Activated CD4-positive, alpha-beta T cell treated with anti-CD3 and anti-CD28 coated beads, Interleukin-2, Interleukin-6, amounts not matched to agents 100 ng/mL and 50 ng/mL, durations not matched to agents 16 hours and 8 hours (primary cell): ENCODE measurements at places on chromosomes 5 and 9.

GRCh38 chr5:167639273-167639672 lies 652.2 kb upstream of the WWC1 start:
- no peak for DNase-seq

GRCh38 chr9:8760000-8760767 lies 960.6 kb upstream of the DMAC1 start:
- no peak for DNase-seq

GRCh38 chr9:126783949-126784348 lies 20.9 kb upstream of the ZBTB43 start:
- no peak for DNase-seq

DNA sequence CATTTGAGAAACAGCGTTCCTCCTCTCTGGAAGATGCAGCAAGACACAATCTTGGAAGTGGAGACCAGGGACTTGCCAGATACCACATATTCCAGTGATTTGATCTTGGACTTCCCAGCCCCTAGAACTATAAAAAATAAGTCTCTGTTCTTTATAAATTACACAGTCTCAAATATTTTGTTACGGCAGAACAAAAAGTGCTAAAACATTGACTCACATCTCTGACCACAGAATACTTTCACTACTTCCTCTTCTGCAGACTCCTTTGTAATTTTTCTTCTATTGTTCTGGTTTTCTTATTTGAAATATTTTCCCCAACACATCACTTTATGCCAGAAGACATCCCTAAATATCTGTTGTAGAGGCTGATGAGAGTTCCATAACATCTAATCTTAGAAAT lies 706.1 kb upstream of the CDH18 start:
- no peak for DNase-seq

DNA sequence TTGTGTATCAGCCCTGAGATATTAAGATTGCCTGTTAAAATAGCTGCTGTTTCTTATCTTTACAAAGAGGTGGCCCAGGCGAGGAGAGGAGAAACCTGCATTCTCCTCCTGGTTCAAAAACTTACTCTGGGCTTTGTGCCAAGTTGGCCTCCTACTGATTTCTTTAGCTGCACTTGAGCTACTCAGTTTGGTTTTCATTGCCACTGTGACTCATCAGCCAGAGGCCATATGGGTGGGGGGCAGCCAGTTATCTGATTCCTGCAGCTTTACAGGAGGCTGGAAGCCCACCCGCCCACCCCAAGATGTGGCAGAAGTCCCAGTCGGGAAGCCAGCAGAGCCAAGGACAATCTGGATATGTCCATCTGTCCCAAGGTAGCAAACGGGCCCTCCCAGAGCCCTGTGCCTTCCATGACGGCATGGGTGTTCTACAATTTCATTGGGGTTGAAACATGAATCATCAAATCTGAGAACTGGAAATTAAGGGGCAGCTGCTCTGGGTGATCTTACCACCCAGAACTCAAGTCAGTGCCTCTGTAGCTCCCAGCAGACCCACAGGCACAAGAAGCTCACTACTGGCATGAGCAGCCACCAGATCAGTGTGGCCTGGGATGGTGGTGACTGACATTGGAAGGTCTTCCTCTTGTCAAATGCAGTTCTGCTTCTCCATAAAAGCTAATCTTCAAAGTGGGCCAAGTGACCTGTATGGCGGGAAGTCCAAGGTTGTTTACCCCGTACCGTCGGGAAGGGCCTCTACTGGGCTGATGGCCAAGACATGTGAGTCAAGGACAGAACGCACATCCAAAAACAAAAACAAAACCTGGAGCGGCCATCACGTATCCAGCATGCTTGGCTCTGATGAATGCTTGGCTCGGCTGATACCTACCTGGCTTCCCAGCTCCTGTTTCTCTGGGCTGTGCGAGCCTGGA lies 15.6 kb downstream of the FCN2 start:
- DNase-seq: no peak

DNA sequence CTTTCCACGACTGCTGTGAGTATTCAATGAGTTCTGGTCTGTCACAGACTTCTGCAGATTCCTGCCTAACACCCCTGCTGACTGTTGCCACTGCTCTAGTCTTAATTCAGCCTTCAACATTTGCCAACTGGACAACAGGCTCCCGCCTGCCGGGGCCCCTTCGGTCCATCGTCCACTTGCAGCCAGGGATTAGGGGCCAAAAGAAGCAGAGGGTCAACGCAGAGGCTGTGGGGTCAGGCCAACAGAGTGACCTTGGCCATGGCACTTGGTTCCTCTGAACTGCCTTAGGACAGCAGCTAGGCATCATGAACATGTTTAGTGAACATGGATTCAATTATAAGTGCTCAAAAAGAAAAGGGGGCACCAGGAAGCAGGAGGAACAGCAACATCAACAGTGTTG lies 28.7 kb downstream of the MORN5 start:
- DNase-seq: no peak

DNA sequence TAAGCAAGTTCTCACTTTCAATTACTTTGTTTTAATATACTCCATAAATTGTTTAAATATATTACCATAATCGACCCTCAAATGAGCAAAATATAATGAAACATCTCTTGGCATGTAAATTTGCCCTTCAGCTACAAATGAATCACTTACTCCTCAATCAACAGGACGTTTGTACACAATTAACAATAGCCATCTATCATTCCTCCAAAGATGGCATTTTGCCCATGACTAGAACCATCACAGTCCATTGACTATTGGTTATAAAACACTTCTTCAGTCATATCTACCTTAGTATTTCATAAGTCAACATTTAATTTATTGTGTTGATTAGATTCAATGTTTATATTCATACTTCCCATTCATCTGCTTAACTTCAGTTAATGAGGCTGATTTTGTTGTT lies 127.2 kb downstream of the CTNND2 start:
- DNase-seq: no peak

DNA sequence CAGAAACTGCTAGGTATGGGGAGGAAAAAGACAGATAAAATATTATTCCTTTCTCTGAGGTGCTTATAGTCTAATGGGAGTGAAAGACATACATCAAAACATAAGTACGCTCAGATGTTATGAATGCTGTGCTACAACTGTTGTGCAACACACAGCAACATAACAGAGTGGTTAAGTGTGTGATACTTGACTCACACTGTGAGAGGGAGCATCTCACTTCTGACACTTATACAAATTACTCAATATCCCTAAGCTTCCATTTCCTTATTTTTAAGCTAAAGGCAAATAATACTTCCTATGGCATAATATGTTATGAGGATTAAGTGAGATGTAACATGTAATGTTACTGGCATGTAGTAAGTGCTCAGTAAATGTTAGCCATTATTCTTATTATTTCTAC lies 110.6 kb upstream of the FER start:
- no peak for DNase-seq

- DNase-seq: no peak
Measured at GRCh38 chr9:89750117-89750791, 145.4 kb downstream of the GADD45G start.

DNA sequence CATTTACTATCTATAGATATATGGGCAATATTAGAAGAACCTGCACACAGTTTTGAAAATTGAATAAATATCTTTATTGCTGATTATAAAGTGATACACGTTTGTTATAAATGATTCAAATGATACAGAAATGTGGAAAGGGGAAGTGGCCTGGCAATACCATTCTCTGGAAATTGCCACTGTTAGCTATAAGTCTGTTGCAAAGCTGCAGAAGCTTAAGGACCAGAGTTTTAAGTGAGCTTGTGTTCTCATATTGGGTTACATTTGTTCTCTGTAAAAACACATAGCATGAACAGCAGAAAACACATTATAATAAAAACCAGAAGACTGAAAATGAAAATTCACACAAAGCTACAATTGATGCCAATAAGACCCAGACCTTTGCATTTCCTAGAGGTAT lies 59.6 kb downstream of the RASGRF2 start:
- DNase-seq: no peak

DNA sequence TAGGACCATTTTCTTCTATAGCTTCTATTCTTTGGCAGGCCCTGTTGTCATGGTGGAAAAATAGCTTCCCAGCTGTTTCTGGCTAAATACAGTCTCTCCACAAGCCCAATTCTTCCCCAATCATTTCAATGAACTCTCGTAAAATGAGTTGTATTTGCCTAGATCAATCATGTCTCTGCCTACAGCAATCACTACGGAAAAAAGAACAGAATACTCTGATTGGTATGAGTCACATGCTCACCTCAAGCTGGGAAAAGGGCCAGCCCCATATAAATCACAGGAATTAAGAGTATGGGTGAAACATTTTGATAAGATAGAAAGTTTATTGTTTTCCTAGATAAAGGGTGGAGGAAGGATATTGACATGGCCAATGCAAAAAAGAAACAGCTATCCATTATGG lies 711.4 kb downstream of the EFNA5 start:
- no peak for DNase-seq

DNA sequence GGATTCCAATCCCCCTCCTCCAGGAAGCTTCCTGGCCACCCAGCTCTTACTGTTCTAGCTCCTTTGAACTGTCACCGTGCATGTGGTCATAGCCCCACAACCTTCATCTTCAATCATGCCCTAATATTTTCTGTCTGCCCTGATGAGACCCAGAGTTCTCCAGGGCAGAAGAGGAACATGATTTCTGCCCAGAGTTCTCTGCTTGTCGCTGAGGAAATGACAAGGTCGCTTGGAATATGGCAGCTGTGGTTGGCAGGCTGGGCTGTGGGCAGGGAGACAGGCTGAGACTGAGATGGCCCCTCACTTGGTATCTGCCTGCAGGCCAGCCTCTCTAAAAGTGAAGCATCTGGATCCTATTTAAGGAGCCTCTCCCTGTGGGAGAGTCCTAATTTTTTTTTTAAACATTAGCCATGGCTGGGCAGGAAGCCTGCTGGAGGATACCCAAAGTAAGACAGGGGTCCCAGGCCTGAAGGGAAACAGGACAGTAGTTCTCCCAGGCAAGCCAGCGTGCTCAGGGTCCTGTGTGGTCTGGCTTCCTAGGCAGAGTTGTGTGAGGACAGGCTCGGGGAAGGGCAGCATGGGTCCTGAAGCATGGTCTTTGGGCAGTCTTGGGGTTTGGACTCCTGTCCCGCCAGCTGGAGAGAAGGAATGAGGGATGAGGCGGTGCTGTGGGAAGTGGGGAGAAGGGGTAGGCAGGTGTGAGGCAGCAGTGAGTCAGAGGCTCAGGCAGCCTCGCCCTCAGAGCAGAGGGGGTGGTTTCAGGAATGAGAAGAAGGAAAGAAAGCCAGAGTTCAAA lies 242.1 kb downstream of the FSTL4 start:
- DNase-seq: no peak

- DNase-seq: peak; percentile 76
Measured at GRCh38 chr5:6827526-6828219, 114.4 kb downstream of the TENT4A start.

DNA sequence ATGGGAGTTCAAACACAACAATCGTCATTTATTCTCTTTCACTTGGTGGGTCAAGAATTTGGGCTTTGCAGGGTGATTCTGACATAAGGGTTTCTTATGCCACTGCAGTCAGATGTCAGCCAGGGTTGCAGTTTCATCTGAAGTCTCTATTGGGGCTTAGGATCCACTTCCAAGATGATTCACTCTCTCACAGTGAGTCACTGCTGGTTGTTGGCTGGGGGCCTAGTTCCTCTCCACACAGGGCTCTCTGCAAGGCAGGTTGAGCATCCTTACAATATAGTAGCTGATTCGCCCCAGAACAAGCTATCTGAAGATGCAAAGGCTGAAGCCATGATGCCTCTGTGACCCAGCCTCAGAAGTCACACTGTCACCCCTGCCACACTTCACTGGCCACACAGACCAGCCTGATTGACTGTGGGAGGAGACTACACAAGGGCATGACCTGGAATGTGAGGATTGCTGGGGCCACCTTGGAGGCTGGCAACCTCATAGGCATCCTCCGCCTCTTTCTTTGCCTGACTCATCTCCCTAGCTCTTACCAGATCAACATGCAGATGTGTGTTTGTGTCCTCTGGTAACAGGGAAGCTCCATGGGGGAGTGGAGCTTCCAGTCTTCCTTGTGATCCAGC lies 4.5 kb upstream of the CARD19 start:
- DNase-seq: peak; percentile 90

- DNase-seq: no peak
Measured at GRCh38 chr5:76271836-76272235, 131.2 kb upstream of the IQGAP2 start.

GRCh38 chr5:129496421-129496820 lies 36.3 kb downstream of the ADAMTS19 start:
- no peak for DNase-seq

GRCh38 chr5:88690409-88691229 lies 192.4 kb downstream of the MEF2C start:
- peak; percentile 78 for DNase-seq

DNA sequence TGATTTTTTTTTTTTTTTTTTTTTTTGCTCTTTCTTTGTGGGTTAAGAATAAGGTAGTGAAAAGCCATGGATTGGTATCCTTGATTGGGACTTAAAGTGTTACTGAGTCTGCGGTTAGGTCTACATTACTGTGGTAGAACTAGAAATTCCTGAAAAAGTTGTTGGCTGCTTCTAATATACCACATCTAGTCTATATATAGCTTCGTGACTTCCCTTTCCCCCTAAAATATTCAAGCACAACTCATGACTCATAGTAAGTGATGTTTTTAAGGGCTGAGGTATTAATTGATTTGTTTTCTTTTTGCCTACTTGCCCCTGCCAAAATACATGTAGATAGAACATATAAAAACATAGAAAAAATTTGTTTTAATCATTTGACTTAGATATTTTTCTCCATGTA lies 247.6 kb downstream of the TMEM232 start:
- DNase-seq: no peak

GRCh38 chr9:8864545-8864896 lies 1064.9 kb upstream of the DMAC1 start:
- DNase-seq: no peak

DNA sequence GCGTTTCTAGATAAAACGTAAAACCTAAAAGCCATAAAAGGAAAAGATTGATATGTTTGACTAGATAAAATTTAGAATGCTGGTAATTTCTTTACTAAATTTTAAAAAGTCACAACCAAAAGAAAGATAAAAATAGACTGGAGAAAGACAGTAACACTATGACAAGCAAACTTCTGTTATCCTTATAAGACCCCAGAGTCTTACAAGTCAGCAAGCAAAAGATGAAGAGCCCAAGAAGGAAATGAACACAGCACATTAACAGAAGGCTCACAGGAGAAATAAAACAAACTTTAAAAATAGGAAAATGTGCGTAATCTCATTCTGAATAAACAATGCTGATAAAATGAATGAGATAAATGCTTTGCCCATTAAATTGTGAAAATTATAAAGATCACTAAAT lies 29.7 kb downstream of the IL7R start:
- DNase-seq: no peak

- DNase-seq: no peak
Measured at GRCh38 chr9:92385001-92385400, 19.4 kb downstream of the OGN start.
